Hepatic stellate cell (primary cell): ENCODE measurements at places on chromosomes 2 and 18.

- no peak for DNase-seq
These were observed 20.4 kb downstream of the ATP6V1B1 start for GRCh38 chr2:70956141-70956540.

DNA sequence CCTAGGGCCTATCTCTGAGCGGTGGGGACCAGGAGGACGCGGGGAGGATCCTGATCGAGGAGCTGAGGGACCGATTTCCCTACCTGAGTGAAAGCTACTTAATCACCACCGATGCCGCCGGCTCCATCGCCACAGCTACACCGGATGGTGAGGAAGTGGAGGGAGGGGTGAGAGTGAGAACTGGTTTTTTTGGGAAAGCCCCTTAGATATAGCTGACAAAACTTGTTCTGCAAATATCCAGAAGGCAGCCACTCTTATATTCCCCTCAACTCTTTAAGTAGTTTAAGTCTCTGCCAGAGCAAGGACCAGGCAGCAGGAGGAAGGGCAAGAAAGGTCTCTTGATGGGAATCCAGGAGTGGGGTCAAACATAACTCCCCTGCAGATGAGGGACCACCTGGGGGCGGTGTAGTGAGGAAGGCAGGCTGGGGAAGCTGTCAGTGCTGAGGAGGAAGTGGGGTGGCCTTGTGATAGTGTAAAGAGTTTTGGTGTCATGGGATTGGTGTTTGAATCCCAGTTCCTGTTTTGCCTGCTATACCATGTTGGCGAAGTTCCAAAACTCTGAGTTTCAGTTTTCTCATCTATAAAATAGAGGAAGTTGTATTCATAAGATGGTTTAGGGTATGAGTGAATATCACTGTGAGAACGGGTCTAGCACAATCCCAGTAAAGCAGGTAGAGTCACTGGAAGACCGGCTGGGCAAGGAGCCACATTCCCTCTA lies 3.4 kb downstream of the NAGK start:
- no peak for DNase-seq

DNA sequence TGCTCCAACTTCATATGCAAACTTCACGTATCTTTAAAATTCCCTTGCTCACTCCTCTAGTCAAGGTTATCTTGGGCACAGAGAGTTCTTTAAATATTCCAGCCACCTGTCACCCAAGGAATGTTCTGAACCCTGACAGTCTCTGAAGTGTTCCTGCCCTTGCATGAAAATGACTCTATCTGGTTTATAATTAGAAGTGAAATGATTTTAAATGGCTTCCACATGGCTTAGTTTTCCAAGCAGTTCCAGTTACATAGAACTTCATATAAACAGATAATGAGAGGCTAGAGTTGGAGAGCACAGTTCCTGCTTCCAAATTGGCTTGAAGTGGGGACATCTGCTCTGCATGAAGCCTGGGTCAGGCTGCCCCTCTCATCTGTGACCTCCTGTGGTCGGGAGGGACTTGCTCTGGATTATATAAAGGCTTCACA lies 81.9 kb downstream of the SLC4A3 start:
- DNase-seq: no peak

DNA sequence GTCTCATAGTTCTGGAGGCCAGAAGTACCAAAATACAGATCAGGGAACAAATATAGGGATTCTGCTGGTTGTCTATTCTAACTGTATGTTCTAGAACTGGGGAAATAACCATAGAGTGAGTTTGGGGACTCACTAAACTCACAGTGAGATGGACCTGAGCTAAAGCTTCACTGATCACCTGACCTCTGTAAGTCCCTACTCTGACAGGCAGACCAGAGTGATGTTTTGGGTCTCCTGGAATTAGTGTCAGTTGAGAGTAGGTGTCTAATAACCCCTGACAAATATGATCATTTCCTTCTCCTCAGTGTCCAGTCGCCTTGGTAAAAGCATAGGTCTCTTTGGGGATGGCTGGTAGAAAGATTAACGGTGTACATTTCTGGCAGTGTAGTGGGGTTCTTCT lies 14.2 kb downstream of the PIKFYVE start:
- no peak for DNase-seq

- DNase-seq: no peak
These were observed 93.4 kb upstream of the ZBTB14 start for GRCh38 chr18:5388896-5389295.

DNA sequence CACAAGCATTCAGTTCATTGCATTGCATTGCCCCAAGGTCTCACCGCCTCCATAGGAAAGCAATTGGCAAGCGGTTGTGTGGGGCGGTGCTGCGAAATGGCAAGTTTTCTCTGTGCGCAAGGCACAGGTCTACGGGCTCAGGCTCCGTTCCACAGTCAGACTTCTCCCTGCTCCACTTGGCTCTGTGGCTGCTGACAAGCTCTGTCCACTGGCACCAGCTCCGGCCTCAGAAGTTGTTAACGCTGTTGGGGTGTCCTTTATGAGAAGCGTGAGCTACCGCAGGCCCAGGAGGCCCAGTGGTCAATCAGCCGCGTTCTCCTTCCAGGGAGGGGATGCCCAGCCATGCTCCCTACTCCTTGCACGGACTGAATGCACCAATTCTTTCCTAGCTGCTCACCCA lies 87.0 kb upstream of the GATA6 start:
- no peak for DNase-seq

DNA sequence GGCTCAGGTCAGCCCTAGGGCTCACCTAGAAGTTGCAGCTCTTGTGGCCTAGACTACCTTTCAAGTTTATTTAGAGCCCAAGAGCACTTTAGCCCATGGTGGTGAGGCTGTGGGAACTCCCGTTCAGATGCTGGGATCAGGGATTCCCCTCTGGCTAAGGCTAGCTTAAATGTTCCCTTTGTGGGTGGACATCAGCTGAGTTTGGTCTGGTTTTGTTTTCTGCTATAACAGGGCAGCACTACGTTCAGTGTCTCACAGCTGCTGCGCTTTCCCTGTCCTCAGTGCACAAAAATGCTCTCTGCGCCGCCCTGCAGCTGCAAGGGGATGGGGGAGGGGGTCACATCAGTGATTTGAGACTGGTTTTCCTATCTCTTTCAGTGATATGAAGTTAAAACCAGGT lies 170.5 kb upstream of the KCNJ3 start:
- DNase-seq: no peak

- DNase-seq: no peak
These were observed 635.1 kb upstream of the SLC39A10 start for GRCh38 chr2:195021711-195022507.

- peak; percentile 42 for DNase-seq
These were observed 1.8 kb downstream of the SCN9A start for GRCh38 chr2:166373951-166374350.

- DNase-seq: peak; percentile 31
These were observed 29.4 kb upstream of the WDR75 start for GRCh38 chr2:189411860-189412259.

GRCh38 chr18:45844938-45845337 lies 19.5 kb downstream of the SIGLEC15 start:
- no peak for DNase-seq

- DNase-seq: no peak
These were observed 195.2 kb downstream of the GLI2 start for GRCh38 chr2:120930864-120931263.

GRCh38 chr2:32061973-32062861 lies 1.1 kb upstream of the SPAST start:
- DNase-seq: peak; percentile 53

DNA sequence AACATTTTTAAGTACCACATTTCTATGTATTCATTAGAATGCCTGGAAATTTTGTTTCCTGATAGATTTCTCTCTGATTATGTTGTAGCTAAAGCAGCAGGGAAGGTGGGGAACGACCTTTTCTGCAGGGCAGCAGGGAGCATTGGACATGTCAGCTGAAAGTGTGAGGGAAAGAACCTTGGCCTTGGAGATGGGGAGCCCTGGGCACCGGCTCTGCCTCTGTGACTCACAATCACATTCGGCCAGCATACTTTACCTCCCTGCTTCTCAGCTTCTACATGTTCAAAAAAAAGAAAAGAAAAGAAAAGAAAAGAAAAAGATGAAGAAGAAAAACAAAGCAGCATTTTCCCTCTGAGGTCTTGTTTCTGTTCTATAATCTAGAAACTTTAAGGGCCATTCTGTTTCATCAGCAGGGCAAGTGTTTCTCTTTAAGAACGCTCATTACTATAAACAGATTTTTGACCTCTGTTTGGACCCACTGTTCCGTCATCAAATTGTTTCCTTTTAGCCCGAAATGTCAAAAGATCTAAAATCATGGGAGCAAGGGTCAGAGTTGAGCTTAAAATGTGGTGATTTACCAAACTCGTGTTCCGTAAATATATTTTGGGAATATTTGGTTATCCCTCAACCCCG lies 27.9 kb downstream of the SETBP1 start:
- no peak for DNase-seq

DNA sequence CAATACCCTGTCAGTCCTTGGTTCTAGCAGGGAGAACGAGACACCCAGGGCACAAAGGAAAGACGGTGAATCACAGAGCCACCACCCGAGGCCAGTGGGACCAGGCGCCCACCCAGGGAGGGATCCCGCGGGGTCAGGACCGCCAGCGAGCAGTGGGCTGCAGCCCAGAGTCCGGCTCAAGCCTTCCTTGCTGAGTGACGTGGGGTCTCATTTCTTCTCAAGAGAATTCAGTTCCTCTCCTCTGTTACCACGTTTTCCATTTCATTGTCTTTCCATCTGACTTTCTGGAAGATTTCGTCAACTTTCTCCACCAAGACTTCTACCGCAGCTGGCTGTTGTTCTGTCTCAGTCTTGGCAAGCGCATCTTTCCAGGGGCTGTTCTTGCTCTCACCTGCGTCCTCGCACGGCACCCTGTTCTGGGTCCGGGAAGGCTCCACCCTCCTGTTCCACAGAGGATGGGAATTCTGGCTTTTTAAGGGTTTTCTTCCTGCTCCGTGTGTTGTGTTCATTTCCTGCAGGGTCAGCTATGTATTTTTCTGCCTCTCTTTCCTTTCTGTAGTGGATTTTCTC lies 248.6 kb downstream of the NDUFA10 start:
- no peak for DNase-seq

DNA sequence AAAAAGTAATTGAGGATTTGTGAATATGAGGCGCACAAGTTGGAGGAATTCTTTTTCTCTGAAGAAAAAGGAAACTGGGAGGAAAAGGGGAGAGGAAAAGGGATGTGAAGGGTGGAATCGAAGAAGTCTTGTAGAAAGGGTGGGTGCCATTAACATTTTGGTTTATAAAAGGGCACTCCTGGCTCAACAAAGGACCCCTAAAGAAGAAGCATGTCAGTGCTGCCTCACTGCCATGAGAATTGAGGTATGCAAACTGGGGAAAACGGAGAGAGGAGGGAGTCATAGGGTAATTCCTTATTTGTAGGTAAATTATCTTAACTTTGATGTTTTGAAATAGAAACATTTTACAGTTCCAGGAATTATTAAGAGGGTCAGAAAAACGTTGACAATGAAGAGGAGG lies 207.2 kb downstream of the NAPG start:
- DNase-seq: no peak

GRCh38 chr2:37500031-37500430 lies 155.6 kb downstream of the QPCT start:
- DNase-seq: no peak

DNA sequence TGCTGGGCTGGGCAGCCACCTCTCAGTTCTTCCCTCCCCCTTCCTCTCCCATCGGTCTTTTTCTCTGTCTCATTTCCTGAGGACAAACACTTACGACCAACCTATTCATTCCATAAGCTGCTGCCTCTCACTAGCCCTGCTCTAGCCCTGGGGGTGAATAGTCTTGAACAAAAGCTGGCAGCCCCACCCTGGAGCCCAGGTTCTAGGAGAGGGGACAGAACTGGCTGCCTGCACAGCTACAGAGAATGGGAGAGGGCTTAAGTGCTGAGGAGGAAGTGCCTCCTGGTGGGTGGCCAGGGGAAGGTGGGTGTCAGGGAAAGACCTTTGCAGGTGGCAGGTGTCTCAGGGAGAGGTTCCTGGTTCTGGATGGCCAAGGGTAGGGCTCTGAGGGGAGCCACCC lies 22.8 kb downstream of the ANO7 start:
- no peak for DNase-seq

GRCh38 chr2:29697715-29698114 lies 223.7 kb downstream of the ALK start:
- DNase-seq: no peak

DNA sequence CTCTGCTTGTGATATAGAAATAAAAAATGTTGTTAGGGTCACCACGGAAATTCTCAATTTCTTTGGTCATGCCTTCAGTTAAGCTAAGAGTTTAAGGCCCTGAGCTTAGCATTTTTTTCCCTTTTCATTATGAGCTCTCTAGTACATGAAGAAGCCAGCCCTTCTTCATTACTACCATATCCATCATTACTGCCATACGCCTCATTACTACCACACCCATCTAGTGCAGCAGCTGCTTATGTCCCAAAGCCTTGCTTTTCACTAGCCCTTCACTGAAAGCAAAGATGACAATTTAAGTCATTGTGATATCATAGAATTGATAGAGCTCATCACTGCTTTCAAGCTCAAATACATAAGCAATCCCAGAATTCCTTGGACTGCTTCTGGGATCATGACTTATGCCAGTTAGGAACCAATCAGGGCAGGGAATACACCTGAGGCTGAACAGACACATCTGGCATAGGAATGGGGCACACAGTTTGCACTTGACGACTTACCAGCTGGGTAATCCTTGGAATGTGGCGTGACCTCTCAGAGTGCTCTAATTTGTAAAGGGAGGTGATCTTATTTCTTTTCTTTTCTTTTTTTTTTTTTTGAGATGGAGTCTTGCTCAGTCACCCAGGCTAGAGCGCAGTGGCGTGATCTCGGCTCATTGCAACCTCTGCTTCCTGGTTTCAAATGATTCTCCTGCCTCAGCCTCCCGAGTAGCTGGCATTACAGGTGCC lies 40.3 kb downstream of the SOWAHC start:
- no peak for DNase-seq

- no peak for DNase-seq
These were observed 5.5 kb downstream of the CEBPZOS start for GRCh38 chr2:37201766-37202165.

- DNase-seq: no peak
These were observed 1681.0 kb upstream of the DDX18 start for GRCh38 chr2:116133381-116133942.

DNA sequence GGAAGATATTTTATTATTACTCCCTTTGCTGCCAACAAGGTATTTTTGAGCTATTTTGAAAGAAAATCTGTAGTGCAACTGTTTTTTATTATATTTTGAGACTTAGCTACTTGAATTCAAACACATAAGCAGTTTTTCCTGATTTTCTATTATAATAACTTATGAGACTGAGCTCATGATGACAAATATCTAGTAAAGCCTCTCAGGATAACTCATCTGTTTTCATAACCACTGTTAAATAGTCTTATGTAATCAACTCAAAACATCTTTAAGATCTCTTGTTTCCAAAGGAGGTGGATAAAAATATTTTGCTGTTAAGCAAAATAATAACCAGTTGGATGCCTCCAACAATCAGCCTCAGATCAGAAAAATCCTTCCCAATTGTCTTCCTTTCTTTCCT lies 21.9 kb upstream of the PPP1CB start:
- DNase-seq: peak; percentile 34

- no peak for DNase-seq
These were observed 26.0 kb upstream of the IL1RL1 start for GRCh38 chr2:102285368-102285767.
